Memory B cell (primary cell): ENCODE measurements at places on chromosomes 7 and 10.

- DNase-seq: no peak
These were observed 833 bp upstream of the PNLIPRP1 start for GRCh38 chr10:116589926-116590325.

GRCh38 chr10:22630234-22631174, 83.9 kb downstream of the PIP4K2A start:
- peak; percentile 37 for DNase-seq

DNA sequence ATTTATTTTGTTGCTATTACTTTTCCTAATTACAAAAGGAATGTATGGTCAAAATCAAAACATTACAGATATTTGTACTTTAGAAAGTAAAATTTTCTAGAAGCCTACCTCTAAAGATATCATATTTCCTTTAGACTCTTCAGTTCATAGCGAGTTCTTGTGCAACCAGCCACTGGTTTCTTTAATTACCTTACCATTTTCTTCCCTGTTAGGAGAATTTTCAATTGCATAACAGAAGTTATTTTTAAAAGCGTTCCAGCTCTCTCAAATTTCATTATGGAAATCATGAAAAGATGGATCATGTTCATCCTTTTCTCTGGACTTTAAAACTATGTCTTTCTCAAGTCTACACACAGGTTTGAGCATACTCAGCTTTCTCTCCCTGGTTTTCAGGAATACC, 5.0 kb upstream of the TRUB1 start:
- DNase-seq: no peak

DNA sequence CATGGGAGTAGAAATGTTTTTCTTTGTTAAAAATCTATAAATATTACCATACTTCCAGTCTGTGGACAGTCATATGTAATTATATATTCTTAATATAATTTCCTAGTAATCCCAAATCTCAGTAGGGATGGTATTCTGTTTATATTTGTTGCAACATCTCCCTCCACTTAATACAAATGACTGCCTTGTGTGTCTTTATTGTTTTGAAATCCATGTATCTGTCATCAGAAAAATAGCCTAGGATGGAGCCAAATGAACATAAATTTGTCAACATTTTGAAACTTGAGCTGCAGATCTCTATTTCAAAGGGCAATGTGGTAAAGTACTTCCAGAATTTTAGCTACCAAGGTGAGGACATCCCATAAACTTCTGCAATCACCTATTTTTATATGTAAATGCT, 290.7 kb downstream of the TSPAN12 start:
- no peak for DNase-seq

DNA sequence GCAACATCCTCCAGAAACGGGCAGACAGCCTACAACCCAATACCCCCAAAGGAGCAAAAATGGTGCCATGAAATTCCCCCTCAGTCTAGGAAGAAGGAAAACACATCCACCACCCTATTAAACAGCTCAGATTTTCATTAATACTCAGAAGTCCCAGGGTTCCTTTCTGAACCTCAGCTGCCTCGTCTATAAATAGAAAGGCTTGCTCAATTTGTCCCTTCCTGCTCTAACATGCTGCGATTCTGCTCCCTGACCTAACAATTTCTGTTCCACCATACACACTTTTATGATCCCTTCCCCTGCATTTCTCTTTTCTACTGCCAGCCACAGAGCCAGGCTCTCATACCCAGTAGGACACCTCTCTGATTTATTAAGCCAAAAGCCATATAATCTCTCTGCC, 68.1 kb downstream of the MTERF1 start:
- no peak for DNase-seq

- DNase-seq: no peak
These were observed 398.9 kb upstream of the GALNT17 start for GRCh38 chr7:70733090-70733489.
